ENCODE measurements at places on chromosomes 6 and 20.
A peak's percentile ranks its signal among the peaks of the same experiment; 100 is the strongest.

GRCh38 chr6:134183844-134184243 is 131.4 kb upstream of the SLC2A12 start:
- no peak for DNase-seq

DNA sequence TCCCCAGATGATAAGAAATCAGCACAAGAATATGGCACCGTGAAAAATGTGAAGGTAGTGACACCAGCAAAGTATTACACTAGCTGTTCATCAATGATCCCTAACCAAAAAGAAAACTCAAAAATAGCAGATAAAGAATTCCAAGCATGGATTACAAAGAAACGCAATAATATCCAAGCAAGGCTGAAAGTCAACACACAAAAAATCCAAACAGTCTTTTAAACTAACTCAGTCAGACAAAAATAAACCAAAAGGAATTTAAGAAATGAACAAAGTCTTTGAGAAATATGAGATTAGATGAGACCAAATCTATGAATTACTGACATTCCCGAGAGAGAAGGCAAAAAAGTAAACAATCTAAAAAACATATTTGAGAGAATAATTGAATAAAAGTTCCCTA is 976.1 kb upstream of the MAP3K7 start:
- DNase-seq, result no peak

DNA sequence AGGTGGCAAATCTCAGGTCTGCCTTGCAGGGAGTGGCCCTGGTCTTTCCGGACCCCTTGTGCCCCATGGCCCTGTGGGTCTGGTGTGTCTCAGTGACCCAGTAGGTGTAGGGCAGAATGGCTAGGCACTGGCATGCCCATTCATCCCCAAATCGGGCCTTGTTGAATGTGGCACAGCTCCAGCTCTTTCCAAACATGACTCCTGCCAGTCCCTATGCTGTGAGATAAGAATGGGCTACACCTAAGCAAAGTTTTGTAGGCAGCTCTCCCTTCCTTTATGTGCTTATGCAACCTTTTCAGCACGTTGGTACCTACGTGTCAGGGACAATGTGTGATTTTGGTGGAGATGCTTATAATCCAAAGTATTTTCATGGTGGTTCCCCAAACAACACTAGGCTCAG is 33.9 kb downstream of the FOXO3 start:
- DNase-seq, result no peak

DNA sequence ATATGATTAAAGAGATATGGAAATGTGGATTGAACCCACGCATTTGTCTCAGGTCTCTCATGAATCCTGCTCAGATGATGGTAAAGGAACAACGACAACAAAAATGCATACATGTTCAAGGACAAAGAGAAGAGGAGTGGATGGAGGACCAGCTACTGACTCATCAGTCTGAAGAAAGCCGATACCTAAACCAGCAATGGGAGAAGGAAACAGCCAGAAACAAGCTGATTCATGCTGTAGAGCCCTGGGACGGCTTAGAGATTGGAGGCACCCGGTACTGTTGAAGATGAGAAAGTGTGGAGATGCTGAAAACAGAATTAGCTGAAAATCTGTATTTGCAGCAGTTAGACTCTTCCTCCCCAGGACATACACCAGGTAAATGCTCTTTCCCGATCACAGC is 14.4 kb upstream of the RIPPLY2 start:
- DNase-seq, result no peak

DNA sequence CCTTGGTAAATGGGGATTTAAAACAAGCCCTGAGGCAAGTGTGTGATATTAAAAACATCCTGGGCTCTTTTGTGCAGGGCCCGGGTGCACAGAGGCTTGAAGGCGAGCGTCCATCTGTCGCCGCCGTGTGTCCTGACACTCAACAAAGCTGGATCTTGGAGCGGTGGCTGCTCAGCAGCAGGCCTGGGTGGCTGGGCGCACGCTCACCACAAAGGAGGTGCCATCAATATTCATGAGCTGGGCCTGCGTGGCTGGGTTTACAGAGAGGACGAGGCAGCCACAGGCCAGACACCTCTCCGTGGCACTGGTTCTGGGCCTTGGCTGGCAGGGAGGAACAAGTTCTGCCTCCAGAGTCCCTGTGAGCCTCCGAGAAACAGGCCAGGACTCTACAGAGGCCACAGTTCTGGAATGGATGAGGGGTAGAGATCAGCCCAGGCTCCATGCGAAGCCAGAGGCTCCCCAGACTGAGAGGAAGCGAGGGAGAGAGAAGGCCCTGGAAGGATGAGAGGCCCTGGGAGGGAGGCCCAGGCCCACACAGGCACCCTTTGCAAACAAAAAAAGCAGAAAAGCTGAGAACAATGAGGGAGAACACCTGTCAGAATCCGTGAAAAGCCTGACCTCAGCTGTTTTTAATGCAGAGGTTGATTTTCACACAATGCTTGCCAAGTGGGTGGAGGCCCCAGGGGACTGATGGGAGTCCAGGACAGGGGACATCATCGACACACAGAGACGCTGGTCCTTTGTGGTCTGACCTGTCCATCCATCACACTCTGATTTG is 21.9 kb downstream of the BHLHE23 start:
- no peak for DNase-seq

GRCh38 chr6:9576521-9576920 is 838.4 kb downstream of the TFAP2A start:
- DNase-seq, result no peak

DNA sequence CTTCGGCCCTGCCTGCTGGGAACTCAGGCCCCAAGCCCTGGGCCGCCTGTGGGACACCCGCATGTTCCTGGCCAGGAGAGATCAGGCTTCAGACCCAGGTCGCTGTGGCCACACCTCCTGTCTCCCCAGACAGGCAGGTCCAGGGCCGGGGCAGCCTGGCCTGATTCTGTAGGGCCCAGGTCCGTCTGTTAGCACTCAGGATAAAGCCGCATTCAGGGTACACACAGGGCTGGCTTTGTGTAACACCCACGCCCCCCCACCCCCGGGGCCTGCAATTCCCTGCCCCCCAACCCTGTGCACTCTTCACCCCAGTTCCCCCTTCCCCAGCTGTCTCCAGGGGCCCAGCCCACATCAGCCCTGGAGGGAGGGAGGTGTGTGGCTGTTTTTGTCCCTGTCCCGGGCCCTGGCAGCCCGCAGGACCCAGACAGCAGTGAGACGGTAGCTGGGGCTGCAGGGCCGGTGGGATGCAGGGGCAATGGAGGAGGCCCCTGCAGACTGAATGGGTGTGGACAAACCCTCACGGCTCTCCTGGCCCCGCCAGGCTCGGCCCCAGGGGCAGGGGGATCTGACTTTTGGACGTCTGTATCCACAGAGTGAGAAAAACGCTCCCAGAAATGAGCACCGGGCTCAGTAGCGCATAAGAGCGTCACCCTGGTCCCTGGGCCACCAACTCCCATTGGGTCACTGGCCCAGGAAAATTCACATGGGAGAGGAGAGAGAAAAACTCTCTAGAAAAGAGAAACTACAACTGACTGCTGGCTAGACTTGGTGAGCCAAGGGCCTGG is 42.4 kb upstream of the ZBP1 start:
- no peak for DNase-seq

- DNase-seq, result no peak
Observed at GRCh38 chr6:95998133-95998532, 17.6 kb upstream of the FUT9 start.

- DNase-seq, result peak; percentile 17
Observed at GRCh38 chr6:13229205-13230085, 98.9 kb downstream of the TBC1D7 start.

GRCh38 chr6:56477241-56477640 is 165.4 kb downstream of the DST start:
- no peak for DNase-seq

- no peak for DNase-seq
Observed at GRCh38 chr6:85416049-85416448, 33.8 kb upstream of the NT5E start.

GRCh38 chr20:45964006-45964400 is 8.0 kb downstream of the ZNF335 start:
- DNase-seq, result no peak

GRCh38 chr6:148423133-148423532 is 80.5 kb downstream of the SASH1 start:
- no peak for DNase-seq

GRCh38 chr6:42969934-42970333 is 9.0 kb downstream of the PEX6 start:
- DNase-seq, result no peak

GRCh38 chr6:43284991-43285781 is 12.9 kb upstream of the SLC22A7 start:
- no peak for DNase-seq

DNA sequence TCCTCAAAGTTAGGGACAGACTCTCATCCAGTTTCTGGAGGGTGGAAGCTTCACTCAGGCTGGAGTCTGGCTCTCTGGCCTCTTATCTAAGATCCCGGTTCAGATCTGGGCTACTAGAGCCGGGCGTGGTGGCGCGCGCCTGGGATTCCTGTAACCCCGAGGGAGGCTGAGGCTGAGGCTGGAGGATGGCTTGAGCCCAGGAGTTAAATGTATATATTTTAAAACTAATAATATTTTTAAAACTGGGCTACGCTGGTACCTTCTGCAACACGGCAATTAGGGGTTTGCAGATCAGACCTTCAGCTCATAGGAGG is 710 bp upstream of the ZNF343 start:
- DNase-seq, result no peak

GRCh38 chr20:19256085-19256484 is 43.6 kb downstream of the SLC24A3 start:
- no peak for DNase-seq

DNA sequence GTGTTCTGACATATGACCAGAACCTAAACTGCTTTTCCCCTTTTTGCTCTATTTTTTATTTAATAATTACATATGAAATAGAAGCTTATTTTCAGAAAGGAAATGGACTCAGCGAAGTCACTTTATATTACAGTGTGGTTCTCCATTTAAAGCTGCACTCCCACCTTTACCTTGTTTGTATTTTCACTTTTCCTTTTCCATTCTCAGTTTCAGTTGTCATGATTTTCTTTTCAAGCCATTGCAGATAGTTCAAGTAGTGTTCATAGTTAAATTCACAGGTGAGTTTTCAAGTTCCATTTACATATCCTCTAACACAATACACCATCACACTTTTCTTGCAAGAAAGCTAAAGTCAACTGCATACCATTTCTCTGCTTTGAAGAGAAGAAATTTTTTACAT is 400.2 kb downstream of the HACE1 start:
- no peak for DNase-seq

- DNase-seq, result no peak
Observed at GRCh38 chr6:7785243-7786035, 59.5 kb downstream of the BMP6 start.

GRCh38 chr6:38432479-38432878 is 207.2 kb downstream of the BTBD9 start:
- DNase-seq, result no peak

DNA sequence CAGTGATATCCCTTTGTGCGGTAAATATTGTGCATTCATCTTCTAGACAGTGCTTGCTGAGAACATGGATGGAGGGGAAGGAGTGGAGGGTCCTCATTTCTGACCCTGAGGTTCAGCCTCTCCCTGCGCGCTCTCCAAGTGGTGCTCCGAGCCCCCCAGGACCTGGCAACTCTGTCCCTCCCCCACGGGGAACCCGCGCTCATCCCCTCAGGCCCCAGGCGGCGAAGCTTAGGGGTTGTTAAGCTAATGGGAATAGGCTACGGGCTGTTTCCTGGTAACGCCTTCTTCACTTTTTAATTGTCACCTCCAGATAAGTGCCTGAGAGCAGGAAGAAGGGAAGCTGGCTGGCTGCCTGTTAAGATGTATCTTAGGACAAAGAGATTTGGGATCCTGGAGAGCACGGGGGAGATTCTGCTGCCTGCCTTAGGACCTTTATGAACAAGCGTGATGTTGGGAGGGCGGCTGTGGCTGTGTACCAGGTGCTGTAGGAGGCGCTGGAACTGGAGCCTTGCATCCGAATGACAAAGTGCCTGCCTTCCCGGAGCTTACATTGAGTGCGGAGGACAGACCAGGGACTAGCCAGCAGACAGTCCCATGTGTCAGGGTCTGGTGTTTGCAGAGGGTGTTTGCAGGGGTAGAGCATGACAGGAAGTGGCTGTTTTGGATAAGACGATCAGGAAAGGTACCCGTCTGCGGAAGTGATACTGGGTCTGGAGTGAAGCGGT is 11.7 kb downstream of the TSHZ2 start:
- DNase-seq, result no peak

DNA sequence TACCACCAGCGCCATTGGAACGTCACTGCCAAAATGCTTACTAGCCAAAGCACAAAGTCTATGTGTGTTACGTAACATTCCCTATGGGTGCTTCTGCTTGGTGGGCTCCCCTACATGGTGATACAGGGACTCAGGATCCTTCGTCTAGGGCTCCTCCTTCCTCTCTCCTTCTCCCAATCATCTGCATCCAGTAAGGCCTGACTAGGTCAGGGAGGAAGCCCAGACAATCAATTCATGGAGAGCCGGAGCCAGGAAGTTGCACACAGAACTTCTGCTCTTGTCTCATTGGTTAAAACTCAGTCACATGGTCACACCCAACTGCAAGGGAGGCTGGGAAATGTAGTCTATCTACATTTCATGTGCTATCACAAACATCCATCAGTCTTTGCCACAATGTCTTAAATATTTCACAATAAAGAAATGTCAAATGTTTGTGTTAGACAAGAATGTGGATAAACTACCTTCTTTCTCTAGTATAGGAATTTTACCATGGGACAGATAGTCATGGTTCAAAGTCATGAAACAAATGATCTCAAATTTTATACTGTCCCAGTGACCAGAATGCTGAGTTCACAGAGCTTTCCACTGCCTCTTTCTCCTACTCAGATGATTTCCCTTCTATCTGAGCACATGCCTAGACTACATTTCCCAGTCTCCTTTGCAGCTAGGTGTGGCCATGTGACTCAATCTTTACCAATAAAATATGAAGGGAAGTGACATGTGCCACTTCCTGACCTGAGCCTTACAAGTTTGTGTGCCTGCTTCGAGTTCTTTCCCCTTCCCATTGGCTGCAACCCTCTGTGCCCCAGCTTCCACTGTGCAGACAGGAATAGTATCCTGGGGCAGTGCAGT is 9.3 kb upstream of the KCNK15 start:
- DNase-seq, result peak; percentile 2
